ENCODE measurements at places on chromosomes 5 and 9.

- DNase-seq = peak; percentile 53
Measured at GRCh38 chr9:123642291-123643278, 286.6 kb downstream of the CRB2 start.

- DNase-seq = peak; percentile 29
Measured at GRCh38 chr5:132294728-132295504, 722 bp downstream of the SLC22A4 start.

DNA sequence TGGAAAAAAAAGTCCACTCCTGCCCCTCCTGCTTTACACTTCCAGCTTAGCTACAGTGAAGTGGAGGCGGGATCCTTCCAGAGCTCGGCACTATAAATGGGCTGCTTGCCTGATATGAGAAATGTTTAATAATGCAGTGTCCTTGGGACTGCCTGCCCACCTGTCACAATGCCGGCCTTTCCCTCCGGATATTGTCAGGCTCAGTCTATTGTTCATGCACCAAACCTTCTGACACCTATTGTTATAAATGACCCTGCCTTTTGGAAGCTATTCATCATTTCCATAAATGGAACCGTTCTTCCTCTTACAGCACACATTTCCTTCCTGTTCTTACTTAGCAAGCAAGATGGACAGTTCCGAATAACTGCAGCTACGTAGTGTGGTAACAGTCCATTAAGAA is 146.3 kb downstream of the DMAC1 start:
- no peak for DNase-seq

GRCh38 chr9:96317335-96317980 is 15.5 kb upstream of the HSD17B3 start:
- peak; percentile 76 for DNase-seq

DNA sequence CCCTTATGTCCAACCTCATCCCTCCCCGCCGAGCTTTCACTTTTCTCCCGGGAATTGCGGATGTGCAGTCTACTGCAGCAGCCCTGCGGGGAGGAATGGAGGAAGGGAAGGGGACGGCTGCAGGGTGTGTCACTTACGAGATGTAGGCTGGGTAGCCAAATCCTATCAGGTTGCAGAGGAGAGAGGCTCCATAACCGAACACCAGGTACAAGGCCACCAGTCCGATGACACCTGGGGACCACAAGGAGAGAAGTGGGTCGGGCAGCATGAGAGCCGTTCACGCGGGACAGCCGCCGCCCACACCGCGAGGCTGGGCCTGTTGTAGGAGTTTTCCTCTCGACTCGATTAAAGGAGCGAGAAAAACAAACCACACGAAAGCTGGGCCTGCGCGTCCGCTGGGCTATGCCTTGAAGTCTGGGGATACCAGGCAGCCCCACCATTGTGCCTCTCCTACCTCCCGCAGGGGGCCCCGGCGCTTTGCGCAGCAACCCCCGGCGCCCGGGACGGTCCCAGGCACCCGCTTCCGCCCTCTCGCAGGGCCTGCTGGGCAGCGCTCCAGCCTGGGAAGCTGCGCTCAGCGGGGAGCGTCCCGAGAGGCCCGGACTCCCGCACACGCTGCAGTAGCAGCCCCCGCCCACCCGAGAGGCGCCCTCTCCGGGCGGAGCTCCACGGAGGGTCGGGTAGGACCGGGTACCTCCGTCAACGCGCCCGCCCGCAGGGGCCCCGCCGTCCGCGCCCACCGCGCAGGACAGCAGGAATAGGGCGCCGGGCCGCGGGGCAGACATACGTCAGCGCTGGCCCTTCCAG is 798 bp downstream of the REEP5 start:
- DNase-seq = peak; percentile 42

DNA sequence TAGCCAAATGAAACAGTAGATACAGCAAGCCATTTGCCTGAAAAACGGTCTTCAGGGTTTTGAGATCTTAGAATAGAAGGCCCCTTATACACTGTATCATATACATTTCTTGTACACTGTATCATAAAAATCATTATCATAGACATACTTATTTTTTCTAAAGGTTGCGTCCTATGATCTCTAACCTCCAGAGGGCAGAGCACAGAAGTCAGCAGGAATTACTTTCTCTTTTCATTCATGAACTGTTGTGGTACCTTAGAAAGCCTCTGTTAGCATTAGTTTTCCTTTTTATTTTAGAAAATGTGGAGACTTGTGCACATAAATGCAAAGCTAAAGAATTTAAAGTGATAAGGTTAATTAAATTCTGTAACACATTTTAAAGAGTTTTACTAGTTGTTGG is 115.4 kb downstream of the OXCT1 start:
- DNase-seq = no peak

GRCh38 chr9:116182876-116183275 is 29.3 kb downstream of the PAPPA start:
- no peak for DNase-seq

DNA sequence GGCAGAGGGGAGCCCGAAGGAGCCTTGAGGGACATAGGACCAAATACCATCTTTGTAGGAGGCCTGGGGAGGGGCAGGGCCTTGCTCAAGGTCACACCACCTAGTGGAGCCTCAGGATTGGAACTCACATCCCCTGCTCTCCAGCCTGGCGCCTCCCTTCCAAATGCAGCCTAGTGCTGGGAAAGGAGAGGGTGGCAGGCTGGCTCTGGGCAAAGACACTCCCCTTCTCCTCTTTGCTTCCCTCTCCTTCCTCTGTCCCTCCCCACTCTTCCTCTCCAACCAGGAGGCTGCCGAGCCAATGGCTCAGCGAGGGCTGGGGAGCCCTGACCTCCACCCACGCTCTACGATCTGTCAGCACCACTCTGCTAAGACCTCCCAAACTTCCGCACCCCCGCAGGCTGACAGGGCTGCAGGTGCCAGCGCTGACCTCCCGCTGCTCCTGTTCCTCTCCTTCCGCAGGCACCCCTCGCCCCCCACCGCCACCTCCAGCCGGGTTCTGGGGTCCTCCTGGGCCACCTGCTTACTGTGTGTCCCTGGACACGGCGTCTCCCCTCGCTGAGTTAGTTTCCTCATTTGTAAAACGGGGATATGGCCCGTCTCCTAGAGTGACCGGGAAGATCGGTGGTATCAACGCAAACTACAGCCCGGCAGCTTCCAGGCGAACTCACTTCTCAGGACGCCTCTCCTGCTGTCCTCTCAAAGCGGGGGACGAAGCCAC is 52.9 kb downstream of the C9orf50 start:
- DNase-seq = peak; percentile 51

DNA sequence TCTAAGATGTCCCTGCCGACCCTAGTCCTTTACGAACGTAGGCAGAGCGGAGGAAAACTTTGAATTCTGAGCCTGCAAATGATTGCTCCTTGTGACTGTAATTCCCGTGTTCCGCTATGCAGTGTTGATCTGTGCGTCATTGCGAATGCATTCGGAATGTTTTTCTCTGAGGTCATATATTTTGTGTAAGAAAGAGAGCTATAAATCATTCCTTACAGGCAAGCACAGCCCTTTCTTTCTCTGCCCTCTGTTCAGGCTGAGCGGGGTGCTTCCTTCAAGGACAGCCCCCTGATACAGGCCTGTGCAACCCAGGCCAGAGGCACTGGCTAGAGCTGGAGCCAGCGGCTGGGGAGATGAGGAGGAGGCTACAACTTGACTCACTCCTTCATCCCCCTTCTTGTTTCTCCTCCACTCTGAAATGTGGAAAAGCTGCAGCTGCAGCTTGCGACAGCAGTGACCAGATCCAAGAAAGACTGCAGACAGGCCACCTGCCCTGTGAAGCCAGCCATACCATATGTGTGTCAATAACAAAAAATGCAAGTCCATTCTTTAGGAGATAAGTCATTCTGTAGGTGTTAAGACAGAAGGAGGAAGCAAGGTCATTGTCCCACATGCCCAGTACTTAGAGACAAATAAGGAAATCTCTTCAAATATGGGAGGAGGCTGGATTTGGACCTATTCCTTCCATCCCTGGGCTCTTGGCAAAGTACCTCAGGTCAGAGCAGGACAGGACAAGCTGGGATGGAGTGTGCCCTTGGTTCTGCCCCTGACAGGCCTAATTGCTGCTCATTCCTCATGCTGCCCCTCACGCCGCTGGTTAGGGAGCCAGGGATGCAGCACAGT is 345.7 kb upstream of the WWC1 start:
- peak; percentile 45 for DNase-seq

DNA sequence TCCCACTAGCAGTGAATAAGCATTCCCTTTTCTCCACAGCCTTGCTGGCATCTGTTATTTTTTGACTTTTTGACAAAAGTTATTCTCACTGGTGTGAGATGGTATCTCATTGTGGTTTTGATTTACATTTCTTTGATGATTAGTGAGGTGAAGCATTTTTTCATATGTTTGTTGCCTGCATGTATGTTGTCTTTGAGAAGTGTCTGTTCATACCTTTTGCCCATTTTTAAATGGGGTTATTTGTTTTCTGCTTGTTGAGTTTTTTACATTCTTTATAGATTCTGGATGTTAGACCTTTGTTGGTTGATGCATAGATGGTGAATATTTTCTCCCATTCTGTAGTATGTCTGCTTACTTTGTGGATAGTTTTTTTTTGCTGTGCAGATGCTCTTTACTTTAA is 171.7 kb downstream of the SREK1 start:
- no peak for DNase-seq

GRCh38 chr9:23907343-23907742 is 81.3 kb upstream of the ELAVL2 start:
- DNase-seq = no peak

GRCh38 chr9:36833954-36834353 is 200.1 kb downstream of the PAX5 start:
- DNase-seq = no peak

GRCh38 chr5:116145416-116145815 is 60.6 kb downstream of the COMMD10 start:
- no peak for DNase-seq

- DNase-seq = no peak
Measured at GRCh38 chr5:143515829-143516228, 112.3 kb upstream of the NR3C1 start.

GRCh38 chr5:7018198-7018597 is 305.0 kb downstream of the TENT4A start:
- no peak for DNase-seq

GRCh38 chr5:45692481-45692880 is 3.7 kb downstream of the HCN1 start:
- DNase-seq = no peak

DNA sequence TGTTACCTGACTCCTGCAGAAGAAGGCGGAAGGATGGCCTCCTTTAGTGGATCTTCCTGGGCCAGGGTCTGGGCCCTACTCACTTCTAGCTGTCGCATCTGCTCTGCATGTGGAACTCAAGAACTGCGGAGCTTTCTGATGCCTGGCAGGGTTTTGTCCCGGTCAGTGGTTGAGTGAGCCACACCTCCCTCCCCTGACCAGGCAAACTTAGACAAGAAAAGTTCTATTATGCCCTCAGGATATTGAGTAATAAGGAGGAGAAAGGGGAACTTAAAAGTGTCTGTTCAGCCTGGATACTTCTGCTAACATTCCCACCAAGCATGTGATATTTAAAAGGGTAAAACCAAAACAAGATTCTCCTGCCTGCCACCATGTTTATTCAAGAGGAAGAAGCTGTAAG is at the start of gene FYB1:
Gene FYB1 (minus strand): TSS at position 127 of the 400 bp plus-strand sequence. CDS start 16,603 bp downstream, outside the sequence.
- no peak for DNase-seq

GRCh38 chr5:74432216-74432615 is 208.3 kb downstream of the ENC1 start:
- no peak for DNase-seq

DNA sequence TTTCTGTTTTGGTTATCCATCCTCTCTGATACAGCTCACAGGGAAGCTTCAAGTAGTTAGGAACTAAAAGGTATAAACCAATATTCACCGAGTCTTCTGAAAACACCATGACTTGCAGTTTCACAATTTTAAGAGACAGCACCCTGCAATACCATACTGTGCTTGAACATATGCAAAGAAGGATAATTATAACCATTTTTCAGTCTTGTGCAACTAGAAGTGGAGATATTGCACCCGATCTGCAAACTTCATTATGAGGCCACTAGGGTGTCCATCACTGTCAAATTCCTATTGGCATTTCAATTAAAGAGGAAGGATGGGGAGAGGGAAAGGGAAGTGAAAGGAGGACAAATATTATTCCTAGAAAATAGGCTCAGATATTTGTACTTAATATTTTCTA is 32.4 kb upstream of the CEP120 start:
- DNase-seq = no peak

GRCh38 chr9:83526901-83527300 is 11.3 kb downstream of the FRMD3 start:
- no peak for DNase-seq

GRCh38 chr5:158923799-158924551 is 175.7 kb downstream of the EBF1 start:
- DNase-seq = no peak

DNA sequence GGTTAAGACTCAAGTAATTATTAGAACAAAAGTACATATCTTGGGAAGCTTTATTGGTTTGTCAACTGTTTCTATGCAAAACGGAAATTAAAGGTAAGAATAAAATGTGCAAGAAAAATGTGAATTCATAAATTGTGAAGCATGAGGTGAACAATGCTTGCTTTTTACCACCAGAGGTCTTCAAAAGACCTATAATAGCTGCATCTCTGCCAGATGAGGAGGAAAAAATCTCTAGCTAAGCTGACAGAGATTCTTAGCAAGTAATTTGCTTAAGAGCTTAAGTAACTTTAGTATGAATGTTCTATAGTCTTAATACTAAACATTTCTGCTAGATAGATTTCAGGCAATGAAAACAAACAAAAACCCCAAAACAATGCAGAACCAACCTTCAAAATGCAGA is 54.1 kb downstream of the MRPS30 start:
- DNase-seq = no peak

DNA sequence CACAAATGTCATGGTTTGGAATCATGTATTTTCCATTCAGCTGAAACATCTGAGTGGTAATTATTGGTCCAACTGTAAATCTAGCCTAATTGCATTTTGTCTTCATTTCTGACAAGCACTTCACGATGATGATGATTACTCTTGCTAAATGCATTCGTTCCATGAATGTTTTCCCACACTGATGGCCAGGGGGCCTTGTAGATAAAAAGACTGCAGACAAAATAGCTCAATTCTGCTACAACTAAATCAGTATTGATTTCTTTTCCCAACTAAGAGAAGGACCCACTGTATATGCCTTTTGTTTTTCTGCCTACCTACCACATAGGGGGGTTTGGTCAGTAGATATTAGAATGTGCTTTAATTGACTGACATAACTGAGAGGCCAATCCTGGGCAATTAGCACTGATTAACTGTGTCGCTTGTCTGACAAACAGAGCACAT is 1351.3 kb upstream of the NUDT12 start:
- no peak for DNase-seq

- DNase-seq = no peak
Measured at GRCh38 chr5:68408345-68408871, 192.9 kb downstream of the PIK3R1 start.

DNA sequence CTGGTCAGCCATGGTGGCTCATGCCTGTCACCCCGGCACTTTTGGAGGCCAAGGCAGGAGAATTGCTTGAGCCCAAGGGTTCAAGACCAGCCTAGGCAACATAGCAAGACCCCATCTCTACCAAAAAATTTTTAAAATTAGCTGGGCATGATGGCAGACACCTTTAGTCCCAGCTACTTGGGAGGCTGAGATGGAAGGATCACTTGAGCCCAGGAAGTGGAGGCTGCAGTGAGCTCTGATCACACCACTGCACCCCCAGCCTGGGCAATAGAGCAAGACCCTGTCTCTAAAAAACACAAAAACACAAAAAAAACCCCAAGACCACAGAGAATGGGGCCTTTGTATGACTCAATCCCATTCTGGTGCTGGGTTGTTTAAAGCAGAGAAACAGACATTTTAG is 44.0 kb downstream of the MED27 start:
- no peak for DNase-seq
